Suppressor macrophage (primary cell): ENCODE measurements at places on chromosomes 13 and 19.

DNA sequence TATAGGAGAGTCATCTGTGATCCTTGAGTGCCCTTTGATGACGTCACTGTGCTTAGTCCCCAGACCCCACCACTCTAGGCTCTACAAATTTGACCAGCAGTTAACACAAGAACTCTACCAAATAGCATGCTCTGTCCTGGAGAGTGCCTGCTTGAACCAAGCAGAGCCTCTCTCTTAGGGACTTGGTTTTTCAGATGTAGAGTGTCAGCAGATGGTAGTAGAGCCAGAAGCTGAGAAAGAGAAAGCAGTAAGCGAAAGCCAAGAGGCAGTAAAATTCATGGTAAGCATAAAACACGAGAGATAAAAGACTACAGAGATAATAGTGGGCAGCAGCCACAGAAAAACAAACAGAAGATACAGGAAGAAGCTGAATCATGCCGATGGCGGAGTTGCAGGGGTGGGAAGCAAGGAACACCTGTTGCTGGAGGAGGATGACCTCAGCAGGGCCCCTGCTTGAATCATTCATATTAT lies 193.3 kb downstream of the SLC7A1 start:
- DNase-seq, result no peak

- DNase-seq, result no peak
These were observed 88.7 kb upstream of the PCDH9 start for GRCh38 chr13:67318860-67319259.

DNA sequence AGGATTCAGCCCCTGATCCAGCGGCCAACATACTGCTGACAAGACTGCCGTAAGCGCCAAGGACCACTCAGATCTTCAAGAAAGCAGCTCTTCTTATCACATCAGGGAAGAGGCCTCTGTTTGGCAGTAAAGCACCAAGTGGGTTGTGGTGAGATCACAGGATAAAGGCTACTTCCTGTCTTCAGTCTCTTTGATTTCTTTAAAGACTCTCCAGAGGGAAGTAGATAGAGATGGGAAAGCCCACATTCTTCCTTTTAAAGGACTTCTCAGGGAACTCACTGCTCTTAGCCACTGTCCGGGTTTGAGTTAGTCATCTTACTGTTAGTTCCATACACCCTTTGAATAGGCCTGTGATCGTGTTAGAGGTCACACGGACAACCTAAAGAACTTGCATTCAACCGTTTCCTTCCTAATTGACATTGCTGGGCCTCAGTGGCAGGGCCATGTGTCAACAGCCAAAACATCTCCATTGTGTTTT lies 47.2 kb upstream of the POMP start:
- DNase-seq, result peak; percentile 79

DNA sequence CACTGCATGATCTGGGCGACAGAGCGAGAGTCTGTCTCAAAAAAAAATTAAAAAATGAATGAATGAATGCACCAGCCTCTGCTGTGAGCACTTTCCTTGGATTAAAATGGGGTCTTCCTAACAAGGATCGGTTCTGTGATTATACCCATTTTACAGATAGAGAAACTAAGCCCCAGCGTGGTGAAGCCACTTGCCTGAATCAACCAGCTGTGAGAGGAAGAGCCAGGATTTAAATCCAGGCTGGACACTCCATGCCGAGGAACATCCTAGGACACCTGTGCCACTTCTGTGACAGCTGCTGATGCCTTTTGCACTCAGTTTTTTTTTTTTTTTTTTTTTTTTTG lies 14.1 kb downstream of the TLE5 start:
- no peak for DNase-seq

- peak; percentile 94 for DNase-seq
These were observed 16.5 kb upstream of the B3GNT3 start for GRCh38 chr19:17778251-17778967.

DNA sequence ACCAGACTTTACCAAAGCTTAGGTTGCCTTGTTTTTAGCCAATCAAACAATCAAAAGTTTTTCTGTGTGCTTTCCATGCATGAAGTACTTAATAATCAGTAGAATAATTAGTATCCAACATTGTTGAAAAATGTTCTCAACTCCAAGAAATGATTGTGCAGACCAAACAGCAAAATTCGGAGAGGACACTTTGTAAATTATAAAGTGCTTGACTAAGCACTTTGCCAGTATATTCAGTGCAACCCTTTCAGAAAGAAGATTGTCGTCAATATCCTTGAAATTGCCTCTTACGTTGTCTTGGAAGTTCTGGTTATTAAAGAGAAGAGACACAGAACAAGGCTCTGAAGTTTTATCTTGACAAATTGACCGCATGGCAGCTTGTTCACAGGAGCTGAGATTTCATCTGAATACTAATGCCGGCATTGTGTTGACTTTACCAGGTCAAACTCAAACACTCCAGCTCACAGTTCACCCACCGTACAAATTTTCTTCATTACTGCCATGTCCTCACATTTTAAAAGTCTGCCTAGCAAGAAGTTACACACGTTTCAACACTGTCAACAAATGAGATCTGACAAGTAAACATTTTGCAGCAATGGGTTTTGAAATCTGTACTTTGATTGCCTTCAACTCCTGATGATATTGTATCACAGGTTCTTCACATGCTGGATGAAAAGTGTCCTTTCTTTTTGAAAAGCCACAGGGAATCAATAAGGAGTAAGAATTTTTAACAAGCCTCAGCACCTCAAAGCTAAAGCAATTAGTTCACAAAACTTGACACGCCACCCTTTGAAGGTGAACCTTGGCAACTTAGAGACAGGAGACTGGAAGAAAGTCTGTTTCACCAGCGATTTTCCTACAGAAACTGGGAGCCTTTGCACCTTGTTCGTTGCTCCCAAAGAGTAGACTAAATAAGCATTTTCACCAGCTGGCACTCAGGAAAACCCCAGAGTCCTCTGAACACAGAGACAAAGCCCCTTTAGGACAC lies 150.9 kb downstream of the RFC3 start:
- no peak for DNase-seq

DNA sequence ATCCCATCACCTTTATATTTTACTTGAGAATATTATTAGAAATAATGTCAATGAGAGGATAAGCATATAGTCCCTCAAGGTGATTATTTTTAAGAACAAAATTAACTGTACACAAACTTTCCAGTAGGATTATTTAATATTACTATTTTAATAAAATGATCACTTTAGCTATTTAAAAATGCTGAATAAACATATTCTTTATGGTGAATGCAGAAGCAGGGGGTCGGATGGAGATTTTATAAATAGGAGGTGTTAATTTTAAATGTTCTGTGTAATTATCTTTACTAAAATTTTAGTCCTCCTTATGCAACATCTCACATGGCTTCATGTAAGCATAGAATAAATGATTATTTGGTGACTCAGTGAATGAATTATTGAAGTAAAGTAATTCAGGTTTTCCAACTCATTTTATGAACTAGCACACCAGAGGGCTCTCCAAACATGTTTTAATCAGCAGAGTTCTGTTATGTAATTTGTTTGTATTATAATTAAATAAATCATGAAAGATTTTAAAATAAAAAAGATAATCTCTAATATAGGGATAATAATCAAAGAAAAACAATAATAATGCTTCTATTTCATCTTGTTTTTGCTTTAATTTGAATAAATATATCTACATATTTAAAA lies 1635.2 kb downstream of the EFNB2 start:
- no peak for DNase-seq

GRCh38 chr19:4660181-4660791 lies 9.9 kb downstream of the MYDGF start:
- no peak for DNase-seq

DNA sequence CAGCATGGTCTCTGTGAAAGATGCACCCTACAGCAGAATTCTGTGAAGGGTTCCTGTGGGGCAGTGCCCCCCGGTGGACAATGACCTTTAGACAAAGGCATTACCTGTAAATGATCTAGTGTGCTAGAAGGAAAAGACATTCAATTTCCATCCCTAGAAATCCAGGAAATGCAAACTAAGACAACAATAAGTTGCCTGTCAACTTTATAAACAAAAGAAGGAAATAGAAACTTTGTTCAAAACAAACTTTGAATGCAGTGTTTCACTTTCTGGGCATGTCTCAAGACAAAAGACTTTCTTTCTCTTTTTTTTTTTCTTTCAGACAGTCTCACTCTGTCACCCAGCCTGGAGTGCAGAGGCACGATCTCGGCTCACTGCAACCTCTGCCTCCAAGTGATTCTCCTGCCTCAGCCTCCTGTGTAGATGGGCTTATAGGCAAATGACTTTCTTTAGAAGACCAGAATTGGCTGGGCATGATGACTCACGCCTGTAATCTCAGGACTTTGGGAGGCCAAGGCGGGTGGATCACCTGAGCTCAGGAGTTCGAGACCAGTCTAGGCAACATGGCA lies 15.5 kb downstream of the TEX101 start:
- DNase-seq, result no peak

DNA sequence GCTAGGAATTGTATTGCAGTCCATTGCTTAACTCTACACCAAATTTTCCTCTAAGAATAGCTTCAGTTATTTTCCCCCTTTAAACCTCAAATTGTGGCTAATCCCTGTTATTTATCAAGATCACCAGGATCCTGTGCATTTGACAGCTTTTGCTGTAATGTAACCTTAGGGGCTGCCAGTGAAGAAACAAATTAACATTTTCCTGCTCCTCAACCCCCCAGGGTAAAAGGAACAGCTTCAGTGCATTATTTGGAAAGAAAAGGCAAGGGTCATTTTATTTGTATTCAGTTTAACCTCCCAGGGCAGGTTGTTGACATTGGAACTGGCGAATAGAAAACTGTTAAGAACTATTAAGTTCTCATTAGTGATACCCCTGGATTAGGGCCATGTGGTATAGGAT lies 57.0 kb downstream of the PCDH20 start:
- no peak for DNase-seq

DNA sequence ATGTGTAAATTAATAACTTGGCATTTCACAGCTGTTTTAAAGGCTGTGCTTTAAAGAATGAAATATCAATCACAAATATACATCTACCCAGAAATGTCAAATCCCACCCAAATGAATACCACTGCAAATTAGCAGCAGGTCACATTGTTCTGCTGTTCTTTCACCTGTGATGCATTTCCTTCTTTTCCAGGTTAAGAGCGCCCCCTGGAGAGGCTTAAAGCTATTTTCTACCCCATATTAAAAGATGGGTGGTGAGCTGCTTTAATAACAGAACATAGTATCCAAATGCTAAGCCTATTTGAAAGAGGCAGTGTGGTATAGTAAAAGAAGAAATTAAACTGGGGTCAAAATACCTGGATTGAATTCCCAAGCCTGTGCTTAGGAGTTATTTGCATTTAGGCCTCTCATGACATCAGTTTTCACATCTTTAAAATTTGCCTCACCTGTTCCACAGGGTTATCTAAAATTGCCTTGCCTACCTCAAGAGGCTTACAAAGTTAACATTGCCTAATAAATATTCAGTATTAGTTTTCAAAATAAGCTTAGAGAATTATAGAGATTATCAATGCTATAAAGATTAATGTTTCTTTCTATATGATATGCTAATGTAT lies 396.9 kb upstream of the SLITRK5 start:
- peak; percentile 61 for DNase-seq

- DNase-seq, result no peak
These were observed 11.1 kb downstream of the HSH2D start for GRCh38 chr19:16154557-16154956.

- no peak for DNase-seq
These were observed 769 bp upstream of the TMEM272 start for GRCh38 chr13:51845574-51846318.

DNA sequence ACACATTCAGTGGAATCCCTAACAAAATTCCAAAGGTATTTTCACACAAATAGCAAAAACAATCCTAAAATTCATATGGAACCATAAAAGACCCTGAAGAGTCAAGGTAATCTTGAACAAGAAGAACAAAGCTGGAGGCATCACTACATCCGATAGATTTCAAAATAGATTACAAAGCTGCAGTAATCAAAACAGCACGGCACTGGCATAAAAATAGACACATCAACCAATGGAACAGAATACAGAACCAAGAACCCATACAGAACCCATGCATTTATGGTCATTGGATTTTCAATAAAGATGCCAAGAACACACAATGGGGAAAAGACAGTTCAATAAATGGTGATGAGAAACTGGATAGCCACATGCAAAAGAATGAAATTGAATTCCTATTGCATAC lies 32.5 kb downstream of the ZNF566 start:
- no peak for DNase-seq

- no peak for DNase-seq
These were observed 16.8 kb downstream of the ZNF83 start for GRCh38 chr19:52621376-52621775.

GRCh38 chr19:5578097-5578846 lies 10.5 kb upstream of the TINCR start:
- peak; percentile 75 for DNase-seq

DNA sequence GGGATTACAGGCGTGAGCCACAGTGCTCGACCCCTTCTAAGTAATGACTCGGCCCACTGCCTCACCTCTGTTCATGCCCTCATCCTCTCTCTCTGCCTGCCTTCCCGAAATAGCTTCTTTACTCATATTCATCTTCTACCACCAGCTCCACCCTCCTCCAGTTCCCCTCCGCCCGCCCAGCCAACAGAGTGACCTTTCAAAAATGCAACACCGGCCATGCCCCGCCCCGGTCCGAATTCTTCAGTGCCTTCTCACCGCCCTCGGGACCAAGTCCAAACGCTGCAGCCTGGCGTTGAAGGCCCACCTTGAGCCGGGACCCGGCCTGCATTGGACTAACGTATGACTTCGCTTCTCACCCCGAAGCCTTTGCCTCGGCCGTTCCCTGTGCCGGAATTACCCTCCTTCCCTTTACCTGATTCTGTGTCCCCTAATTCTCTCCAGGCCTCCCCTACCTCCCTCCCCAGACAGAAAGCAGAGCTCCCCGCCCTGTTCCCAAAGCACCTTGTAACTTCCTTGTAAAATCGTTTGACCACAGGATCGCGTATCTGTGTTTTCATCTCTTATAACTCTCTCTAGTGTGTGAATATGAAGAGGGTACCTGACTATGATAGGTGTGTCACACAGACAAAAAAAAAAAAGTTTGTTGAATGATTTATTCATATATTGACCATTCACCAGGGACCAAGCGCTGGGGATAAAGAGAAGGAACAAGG lies 8.1 kb upstream of the MUC16 start:
- no peak for DNase-seq

GRCh38 chr13:52147225-52147624 lies 12.2 kb downstream of the NEK3 start:
- DNase-seq, result no peak

DNA sequence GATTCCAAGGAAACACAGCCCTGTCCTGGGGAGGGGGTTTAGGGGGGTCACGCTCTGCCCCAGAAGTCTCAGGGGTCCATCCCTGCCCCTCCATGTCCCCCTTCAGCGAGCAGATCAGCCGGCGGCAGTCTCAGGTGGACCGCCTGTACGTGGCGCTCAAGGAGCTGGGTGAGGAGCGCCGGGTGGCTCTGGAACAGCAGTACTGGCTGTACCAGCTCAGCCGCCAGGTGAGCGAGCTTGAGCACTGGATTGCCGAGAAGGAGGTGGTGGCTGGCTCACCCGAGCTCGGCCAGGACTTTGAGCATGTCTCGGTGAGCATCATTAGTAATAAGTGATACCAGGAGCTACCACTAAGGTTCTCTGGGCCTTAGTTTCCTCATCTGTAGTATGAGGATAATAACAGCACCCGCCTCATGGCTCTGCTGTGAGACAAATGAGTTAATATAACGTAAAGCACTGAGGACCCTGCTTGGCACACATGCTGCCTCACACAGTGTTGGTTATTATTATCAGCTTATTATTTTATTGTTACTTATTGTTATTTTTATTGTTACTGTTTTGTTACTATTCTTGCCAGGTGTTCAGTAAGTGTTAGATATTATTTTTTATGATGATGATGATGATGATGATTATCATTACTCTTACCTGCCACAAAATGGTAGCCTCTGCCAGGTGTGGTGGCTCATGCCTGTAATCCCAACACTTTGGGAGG lies 20.5 kb upstream of the SHKBP1 start:
- DNase-seq, result no peak

- no peak for DNase-seq
These were observed 159.5 kb downstream of the RBM26 start for GRCh38 chr13:79246578-79246949.
